Stimulated activated CD4-positive, alpha-beta T cell treated with anti-CD3 and anti-CD28 coated beads, Interleukin-15, amount 100 ng/mL, for 1 hour (primary cell): ENCODE measurements at places on chromosomes 2 and 18.

DNA sequence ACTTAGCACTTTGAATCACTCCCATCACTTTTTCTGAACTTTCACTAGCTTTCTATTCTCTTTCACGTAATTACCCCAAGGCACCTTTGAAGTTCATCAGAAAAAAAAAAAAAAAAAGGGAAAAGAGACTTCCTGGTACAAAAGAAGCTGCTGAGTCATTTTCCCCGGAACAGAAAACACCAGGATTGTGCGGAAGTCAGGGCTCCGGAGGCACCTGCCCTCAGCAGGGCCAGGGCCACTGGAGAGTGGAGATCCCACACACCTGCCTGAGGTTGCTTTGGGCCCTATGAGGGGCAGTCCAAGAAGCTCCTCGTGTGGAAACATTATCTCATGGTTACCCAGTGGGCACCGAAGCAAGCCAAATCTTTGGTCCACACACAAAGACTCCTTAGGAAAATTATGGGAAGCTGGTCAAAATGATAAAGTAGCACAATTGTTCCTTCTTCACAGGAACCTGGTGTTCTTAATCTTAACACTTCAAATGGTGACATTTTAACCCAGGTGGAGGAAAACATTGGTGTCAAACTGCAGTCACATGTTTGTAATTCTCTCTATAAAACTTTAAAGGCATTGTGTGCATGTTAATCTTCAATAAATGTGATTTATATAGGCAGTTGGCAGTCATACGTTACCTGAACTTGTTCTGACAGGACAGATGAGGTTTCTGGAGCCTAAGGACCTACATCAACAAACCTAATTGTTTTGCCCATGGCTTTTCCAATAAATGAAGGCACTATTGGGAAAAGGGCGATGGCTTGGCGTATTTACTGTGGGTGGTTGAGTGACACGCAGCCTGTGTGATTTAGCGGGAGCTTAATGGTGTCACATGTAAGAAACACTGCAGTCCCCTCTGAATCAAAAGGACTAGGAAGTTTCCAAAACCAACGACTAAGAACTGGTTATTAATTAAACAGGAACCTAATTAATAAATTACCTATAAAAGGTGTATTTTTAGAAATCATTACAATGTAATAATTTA, 23.4 kb upstream of the FAM110C start:
- DNase-seq: no peak

DNA sequence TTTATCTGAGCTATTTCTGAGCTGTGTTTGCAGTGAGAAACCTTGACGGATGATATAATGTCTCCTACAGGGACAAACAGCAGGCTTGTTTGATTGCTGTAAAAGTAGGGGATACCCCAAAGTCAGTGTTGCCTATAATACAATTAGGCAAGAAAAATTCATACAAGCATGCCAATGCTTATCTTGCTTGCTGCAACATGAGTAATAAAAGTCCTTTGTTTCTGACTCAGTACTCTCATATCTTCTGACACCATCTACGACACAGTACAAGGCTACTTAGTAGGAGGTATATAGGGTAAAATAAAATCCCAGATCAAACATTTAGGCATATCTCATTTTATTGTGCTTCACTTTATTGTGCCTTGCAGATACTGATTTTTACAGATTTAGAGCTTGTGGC, 33.0 kb downstream of the ERBB4 start:
- DNase-seq: no peak

DNA sequence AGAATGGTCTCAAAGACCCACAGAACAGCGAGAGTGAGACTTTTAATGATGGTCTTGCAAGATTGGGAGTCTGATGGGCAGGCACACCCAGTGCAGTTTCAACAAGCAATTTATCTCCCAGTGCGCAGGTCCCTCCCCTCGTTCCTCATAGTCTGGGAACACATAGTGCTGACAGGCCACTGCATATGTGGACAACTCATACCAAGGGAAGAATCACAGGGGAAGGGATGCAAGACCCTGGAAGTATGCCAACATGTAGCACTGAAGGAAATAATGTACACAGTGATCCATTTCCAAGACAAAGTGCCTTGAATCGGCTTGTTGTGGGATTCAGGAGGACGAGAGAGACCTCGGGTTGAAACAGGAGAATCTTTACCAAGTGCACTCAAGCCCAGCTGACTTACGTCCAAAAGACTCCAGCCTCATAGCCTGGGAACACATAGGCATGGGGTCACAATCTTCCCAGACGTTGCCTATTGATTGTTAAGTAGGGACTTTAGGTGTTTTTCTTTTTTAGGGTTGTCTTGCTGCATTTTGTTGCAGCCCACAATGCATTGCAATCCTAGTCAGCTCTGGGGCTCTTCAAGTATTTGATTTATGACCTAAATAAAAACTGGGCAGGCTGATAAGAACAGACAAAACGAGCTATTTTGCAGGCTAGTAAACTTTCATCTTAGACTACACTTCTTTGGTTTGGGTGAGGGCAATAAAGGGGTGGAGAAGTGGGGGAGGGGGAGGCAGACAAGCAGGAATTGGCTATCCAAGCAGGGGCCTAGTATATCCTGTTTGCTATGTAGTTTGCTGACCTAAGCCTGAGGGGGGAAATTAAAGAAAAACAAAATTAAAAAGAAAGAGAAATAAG, 24.7 kb upstream of the SERPINB5 start:
- no peak for DNase-seq

- DNase-seq: no peak
These were observed 188.1 kb downstream of the ZEB2 start for GRCh38 chr2:144331674-144332355.

- DNase-seq: no peak
These were observed 21.3 kb downstream of the XRCC5 start for GRCh38 chr2:216130346-216130971.

- no peak for DNase-seq
These were observed 66.2 kb downstream of the ATOH8 start for GRCh38 chr2:85819811-85820510.

- DNase-seq: no peak
These were observed 3.3 kb downstream of the INPP5D start for GRCh38 chr2:233063269-233063975.

DNA sequence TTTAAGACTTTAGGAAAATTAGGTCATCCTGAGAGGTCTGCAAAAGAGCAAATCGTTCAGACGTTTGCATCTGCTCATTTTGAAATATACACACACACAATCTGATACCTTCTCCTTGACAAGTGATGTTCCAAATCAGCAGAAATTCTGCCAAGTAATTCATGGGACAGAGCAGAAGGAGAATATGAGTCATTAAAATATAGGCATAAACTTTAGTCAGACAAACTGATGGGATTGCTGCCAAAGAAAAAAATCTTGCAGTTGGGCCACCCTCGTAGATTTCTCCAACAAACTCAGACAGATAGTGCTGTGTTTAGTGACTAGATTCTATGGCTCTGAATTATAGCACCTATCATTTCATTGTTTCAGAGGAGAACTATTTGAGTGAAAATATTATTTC, 336.3 kb downstream of the NYAP2 start:
- no peak for DNase-seq

GRCh38 chr2:171100370-171100769, 60.3 kb downstream of the TLK1 start:
- no peak for DNase-seq

DNA sequence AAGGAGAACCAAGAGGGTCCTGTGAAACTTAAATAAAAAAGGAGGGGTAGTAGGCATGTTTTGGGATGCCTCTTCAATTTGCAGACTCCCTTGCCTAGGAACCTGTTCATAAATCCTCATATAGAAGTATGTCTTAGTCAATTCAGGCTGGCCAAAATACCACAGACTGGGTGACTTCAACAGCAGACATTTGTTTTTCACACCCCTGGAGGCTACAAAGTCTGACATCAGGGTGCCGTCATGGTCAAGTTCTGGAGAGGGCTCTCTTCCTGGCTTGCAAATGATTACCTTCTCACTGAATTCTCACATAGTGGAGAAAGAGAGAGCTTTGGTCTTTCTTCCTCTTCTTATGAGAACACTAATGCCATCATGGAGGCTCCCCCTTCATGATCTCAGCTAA, 4.1 kb upstream of the TCF4 start:
- no peak for DNase-seq

GRCh38 chr2:144959416-144959815, 439.5 kb upstream of the ZEB2 start:
- DNase-seq: no peak

DNA sequence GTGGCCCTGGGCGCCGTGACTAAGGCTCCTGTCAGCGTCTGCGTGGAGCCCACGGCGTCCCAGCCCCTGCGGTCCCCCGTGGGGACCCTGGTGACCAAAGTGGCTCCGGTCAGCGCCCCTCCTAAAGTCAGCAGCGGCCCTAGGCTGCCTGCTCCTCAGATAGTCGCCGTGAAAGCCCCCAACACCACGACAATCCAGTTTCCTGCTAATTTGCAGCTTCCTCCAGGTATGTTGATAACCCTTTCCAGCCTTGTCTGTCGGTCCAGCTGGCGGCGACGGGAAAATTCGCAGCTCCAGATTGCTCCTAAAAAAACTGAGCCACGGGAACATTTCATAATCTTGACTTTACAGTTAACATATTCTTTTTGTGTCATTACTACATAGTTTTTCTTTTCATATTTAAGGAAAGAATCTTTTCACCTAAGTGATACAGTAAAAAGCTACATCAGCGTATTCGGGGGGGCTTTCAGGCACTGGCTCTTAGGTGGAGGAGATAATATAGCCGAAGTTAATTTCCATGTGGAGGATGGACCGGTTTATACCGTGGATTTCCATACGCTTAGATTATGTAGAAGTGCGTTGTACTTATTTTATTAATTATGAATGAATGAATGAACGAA, 916 bp downstream of the TAF4B start:
- no peak for DNase-seq
